ENCODE measurements at places on chromosomes 2 and 18.

GRCh38 chr2:9288681-9289338 is 82.2 kb downstream of the ASAP2 start:
- DNase-seq, result no peak

DNA sequence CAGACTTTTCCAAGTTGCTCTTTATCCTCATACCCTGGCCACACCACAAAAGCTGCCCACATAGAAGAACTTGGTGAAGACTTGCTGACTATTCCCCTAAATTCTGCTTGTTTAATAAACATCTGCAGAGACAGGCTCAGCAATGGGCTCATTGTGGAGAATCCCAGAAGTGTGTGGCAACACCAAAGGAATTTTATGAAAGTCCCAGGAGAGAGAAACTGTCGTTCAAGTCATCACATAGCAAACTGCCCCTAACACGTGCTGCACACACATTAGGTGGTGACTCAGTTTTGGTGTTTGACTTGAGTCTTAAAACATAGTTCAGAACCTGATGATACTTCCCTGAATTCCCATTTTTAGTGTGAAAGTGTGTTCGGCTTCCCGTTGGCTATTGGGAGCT is 38.6 kb downstream of the CYP1B1 start:
- DNase-seq, result no peak

DNA sequence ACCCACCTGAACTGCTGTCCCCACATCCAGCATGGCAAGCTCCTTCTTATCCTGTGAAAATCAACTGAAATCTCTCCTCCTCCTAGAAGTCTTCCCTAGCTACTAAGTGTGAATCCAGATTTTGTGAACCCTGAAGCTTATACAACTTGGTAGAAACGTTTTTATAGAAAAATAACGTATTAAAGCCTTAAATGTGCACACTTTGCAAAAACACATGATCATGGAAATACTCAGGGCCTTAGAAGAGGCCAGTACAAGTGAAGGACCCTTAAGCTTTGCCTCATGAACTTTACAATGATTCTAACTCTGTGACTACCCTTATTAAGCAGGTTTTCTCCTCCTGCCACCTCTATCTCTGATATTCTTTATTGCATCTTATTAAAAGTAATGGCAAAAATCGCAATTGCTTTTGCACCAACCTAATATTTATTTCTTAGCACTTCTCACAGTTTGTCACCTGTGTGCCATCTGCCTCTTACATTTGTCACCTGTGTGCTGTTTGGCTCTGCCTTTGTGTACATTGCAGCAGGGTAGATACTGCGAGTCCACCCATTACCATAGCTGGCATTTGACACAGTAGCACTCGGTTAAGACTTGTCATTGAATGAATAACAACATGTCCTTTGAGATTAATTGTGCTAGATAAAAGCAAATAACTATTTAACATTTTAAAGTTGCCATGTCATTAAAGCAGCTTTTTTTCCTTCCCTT is 42.2 kb downstream of the FRZB start:
- DNase-seq, result no peak

DNA sequence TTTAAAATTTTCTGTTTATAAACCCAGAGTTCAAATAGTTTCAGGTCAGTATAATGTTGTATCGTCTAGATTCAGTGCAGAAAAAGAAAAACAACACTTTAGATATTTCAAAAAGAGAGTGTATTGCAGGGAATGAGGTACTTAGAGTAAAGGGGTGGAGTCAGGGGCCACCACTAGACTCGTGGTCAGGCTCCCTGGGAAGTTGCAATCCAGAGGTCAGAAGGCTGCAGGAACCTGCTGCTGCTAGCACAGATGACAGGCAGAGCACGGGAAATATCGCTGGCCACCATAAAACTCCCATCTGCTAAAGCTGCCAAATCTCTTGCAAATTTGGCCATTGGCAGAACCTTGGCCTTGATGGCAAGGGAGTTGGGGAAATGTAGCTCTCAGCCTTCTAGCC is 64.6 kb downstream of the THNSL2 start:
- DNase-seq, result no peak

DNA sequence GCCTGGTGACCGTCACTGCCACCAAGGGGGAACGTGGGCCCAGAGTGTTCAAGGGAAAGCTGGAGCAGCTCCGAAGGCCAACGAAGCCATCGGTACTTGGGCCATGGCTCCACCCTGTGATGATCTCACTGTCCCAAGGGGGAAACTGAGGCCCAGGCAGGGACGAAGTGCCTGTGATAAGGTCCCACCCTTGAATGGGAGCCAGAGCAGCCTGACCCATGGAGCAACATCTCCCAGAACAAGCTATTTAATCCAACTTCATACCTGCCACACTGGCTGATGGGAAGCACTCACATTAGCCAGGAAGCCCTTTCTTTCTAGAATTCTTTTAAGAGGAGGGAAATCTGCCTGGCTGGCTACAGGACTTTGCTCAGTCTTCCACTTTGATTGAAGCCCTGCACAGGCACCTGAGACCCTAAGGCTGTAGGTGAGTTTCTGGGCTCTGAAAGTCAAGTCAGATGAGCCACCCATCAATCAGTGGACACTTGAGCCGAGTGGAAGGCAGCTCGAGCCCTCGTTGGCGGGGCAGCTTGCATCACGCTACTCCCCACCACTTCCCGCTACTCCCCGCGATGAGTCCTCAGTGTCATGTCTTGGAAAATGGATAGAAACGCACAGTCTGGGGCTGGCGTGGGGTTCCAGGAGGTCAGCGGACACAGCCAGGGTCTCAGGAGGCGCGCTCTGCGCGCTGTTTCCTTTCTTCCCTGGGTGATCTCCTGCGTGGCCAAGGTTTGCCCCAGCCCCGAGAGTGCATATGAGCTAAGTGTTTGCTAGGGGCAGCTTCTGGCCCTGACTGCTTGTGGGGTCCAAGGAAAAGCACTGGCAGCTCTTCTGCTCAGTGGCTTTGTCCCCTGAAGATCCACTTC is 2.5 kb upstream of the HS6ST1 start:
- no peak for DNase-seq

GRCh38 chr18:13800505-13801259 is 23.3 kb upstream of the MC5R start:
- peak; percentile 63 for DNase-seq

DNA sequence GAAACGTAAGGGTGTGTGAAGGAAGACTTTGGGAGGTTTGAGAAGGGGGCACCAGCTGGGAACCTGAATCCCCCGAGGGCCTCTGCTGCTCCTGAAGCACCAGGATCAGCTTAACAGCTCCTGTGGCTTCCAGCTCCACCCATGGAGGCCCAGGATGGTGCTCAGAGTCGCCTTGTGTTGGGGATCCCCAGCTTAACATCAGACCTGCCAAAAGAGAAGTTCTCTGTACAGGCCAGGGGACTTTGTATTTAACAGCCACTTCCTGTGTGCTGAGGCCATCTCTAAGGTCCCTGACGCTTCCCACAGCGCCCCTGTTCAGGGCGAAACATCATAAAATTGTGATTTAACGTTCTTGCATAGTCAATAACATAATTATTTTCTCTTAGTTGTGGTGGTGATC is 77.5 kb downstream of the NCK2 start:
- DNase-seq, result peak; percentile 45

DNA sequence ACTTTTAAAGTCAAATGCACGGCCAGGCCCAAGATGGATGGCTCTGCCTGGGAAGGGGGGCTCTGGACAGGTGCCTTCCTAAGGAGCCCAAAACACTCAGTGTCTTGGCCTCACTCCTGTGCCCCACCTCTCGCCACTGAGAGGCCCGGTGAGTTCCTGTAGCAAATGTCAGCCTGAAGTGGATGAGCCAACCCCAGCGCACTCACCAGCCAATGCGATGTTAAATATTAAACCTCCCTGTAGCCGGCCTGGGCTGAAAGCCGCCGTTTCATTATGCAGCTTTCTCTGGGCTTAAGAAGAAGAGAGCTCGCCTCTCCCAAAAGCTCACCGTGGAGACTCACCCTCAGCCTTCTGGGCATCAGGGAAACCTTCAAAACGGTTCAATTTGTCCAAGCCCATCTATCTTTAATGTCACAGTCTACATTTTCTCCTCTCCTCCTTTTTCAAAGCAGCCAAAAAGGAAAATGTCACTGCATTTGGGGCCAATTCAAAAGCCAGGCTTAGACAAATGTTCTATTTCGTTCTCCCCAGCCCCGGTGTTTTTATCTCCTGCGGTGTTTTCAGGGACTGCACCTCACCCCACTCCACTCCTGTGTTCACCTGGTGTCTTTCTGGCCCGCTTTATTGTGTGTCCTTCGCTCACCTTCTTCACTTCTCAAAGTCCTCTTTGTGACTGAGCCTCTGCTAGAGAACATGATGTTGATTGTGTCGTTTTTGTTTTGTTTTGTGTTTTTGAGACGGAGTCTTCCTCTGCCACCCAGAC is 124.0 kb downstream of the NRP2 start:
- DNase-seq, result no peak

GRCh38 chr2:190486037-190486623 is 48.4 kb downstream of the NEMP2 start:
- no peak for DNase-seq

- no peak for DNase-seq
These were observed 66.5 kb downstream of the RIT2 start for GRCh38 chr18:43049021-43049420.

DNA sequence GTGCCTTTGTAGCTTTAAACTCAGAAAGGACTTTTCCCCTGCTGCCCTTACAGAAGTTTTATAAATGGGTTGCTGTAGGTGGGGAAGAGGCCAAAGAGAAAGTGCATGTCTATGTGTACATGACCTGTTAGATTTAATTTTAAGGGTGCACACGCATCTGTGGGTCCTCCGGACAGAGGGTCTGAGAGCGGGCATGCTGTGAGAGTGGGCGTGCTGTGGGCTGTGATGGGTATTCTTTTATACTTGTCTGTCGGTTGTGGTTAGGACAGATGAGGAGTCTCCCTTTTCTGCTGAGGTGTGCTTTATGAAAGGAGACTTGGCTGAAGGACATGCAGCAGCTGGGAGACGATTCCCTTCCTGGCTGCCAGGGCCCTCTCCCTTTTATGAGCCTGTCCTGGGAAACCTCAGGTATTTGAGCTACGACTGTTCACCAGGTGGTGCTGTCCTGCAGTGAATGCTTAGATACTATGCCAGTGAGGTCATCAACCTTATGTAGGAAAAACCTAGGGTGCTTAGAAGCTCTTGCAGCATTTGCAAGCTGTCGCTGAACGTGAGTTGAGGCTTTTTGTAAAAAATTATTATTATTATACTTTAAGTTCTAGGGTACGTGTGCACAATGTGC is 67.5 kb downstream of the TANC1 start:
- DNase-seq, result peak; percentile 25

- DNase-seq, result no peak
These were observed 43.7 kb downstream of the FSIP2 start for GRCh38 chr2:185782223-185782769.

GRCh38 chr2:64313398-64313723 is 140.6 kb upstream of the LGALSL start:
- DNase-seq, result no peak

- no peak for DNase-seq
These were observed 82.8 kb downstream of the TEX51 start for GRCh38 chr2:126981476-126981875.

DNA sequence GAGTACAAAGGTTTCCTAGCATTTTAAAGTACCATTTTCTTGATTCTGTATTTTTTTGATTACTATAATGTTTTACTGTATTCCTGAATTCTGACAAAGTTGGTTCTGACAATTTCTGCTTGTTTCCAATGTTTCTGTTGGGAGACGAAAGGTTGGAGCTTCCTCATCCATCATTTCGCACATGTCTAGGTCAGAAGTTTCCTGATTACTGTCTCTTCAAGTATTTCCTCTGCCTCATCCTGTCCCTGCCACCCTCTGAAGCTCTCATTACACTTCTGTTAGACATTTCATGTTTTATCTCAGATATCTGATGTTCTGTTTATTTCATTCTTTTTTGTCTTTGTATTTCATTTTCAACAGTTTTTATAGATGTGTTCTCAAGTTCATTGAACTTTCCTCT is 895.8 kb downstream of the TSN start:
- DNase-seq, result no peak

- no peak for DNase-seq
These were observed 141.0 kb upstream of the BCL2L11 start for GRCh38 chr2:110979471-110980338.

DNA sequence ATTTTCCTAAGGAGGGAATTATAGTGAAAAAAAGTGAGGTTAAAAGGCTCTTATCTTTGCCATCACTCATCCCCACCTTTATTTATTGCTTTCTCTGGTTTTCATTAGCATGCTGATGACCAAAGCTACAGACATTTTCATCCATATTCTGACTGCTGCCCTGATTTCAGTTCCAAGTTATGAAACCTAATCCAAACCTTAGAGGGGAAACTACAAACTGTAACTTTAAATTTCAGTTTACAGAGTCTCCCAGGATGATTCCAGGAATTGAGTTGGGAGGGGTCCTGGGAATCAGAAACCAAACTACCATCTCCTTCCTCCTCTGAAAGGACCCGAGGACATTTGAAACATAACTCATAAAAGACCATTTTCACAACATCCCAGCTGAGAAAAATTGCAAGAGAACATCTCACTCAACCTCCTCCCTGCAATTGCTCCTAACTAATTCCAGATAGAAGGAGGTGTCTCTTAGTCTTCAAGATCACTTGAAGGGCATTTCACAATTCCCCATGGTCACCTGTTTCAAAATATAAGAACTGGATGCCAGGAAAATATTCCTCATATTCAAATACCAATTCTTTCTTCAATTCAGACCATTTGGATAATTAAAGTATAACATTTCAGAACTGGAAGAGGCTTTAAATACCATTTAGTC is 520.6 kb downstream of the TNS1 start:
- no peak for DNase-seq

GRCh38 chr2:200357845-200358244 is 51.4 kb downstream of the SPATS2L start:
- DNase-seq, result no peak

- no peak for DNase-seq
These were observed 52.4 kb downstream of the ADI1 start for GRCh38 chr2:3466966-3467365.

- DNase-seq, result no peak
These were observed 30.1 kb downstream of the HS1BP3 start for GRCh38 chr2:20620696-20621365.

- peak; percentile 6 for DNase-seq
These were observed 29.3 kb upstream of the HS6ST1 start for GRCh38 chr2:128347701-128348539.

GRCh38 chr18:45111502-45111848 is 430.8 kb downstream of the SETBP1 start:
- DNase-seq, result no peak

DNA sequence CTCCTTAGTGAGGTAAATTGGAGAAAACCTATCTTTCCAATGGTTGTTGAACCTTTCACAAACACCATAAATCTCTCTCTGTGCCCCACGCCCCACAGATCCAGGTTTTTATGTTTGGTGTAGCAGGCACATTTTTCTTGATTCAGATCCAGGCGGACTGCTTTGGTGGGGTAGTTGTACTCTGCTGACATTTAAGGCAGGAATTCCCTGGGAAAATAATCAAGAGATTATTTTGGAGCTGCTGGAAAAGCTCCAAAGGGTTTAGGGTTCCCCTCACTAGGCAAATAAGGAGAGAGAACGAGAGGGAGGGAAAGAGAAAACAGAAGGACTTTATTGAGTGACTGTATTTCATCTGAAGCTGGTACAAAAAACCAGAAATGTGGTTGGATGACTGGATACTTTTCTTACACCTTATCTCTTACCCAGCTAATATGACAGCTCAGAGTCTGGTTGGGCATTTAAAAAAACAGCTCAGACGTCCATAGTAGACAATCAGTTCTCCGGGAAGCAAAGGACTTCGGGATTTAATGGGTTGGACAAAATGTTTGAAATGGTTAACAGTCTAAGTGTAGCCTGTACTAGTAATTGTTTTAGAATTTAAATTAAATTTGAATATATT is 3.6 kb upstream of the AQP4 start:
- no peak for DNase-seq

GRCh38 chr18:24019641-24020331 is 5.2 kb downstream of the TTC39C start:
- DNase-seq, result peak; percentile 85
